NCI-H146 (cell line): ENCODE measurements at places on chromosomes 6 and 20.
A peak's percentile ranks its signal among the peaks of the same experiment; 100 is the strongest.

DNA sequence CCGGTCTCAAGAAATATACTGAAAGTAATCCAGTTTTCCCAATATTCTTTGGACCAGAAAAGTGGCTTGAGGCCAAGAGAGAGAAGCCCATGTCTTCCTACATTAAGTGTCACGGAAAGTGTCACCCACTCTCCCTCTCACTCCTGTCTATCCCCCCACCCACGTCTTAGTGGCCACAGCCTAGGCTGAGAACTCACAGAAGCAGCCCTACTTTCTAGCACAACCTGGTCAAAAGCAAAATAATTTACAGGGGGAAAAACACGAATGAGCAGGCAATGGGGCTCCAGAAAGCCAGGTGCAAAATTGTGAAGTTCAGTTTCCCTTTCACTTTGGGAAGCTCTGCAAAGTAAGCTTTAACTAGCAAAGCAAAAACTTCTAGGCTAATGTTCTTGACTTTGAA lies 118.0 kb downstream of the OPRM1 start:
- DNase-seq, result no peak

DNA sequence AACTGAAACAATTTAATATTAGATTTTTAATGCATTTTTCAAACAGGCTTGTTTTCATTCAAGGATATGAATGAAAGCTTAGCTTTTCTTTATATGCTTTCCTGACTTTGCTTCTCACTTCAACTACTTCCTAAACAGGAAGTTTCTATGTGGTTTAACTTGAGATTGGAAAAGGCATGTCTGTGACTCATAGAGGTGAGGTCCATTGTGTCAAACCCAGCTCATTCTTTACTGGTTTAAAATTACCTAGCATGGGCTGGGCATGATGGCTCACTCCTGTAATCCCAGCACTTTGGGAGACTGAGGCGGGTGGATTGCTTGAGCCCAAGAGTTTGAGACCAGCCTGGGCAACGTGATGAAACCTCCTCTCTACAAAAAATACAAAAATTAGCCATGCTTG lies 34.4 kb downstream of the EFHC1 start:
- no peak for DNase-seq

DNA sequence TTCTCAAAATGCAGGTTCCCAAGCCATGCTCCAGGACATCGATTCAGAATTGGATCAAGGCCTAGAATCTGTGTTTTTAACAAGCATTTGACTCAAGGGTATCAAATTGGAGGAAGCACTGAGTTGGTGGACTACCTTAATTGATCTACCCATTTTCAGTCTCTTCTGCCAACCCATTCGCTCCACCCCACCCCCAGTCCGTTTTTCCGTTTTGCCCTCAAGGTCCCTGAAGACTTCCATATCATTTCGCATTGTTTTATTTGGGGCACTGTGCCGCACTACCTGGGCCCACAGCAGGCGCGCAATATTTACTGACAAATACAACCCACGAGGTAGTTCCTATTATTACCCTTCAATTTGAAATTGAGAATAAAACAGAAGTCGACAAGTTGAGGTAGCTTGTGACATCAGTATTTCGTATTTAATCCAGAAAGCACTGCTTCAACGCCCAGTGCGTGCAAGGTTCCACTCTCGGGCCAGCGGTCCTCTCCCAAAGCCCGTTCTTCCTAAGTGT lies 557 bp upstream of the DHX35 start:
- DNase-seq, result peak; percentile 55

DNA sequence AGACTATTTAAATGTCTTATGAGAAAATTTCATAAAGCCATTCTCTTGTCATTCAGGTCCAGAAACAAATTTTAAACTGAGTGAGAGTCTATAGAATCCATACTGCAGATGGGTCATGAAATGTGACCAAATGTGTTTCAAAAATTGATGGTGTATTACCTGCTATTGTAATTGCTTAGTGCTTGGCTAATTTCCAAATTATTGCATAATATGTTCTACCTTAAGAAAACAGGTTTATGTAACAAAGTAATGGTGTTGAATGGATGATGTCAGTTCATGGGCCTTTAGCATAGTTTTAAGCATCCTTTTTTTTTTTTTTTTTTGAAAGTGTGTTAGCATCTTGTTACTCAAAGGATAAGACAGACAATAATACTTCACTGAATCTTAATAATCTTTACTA lies 5.0 kb downstream of the MARCKS start:
- DNase-seq, result no peak

GRCh38 chr6:151589667-151590066 lies 95.8 kb downstream of the CCDC170 start:
- no peak for DNase-seq
